ENCODE measurements at places on chromosomes 7 and 10.

GRCh38 chr10:14784459-14785055 lies 9.9 kb upstream of the FAM107B start:
- DNase-seq = no peak

GRCh38 chr7:98745722-98746318 lies 124.0 kb downstream of the TMEM130 start:
- peak; percentile 56 for DNase-seq

DNA sequence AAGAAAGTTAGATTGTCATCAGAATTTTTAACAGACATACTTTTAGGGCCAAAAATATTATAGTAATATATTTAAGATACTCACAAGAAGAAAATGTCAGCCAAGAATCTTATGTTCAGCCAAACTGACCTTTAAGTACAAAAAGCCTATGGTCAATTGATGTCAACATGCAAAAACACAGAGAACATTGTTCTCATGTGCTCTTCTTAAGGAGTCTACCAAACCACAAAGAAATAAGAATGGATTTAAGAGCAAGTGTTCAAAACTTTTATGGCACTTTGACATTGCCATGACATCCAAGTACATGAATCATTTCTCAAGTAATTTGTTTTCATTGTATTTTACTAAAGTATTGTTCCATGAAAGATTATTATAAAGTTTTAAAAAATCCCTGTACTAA lies 180.4 kb downstream of the TMEM26 start:
- DNase-seq = no peak

DNA sequence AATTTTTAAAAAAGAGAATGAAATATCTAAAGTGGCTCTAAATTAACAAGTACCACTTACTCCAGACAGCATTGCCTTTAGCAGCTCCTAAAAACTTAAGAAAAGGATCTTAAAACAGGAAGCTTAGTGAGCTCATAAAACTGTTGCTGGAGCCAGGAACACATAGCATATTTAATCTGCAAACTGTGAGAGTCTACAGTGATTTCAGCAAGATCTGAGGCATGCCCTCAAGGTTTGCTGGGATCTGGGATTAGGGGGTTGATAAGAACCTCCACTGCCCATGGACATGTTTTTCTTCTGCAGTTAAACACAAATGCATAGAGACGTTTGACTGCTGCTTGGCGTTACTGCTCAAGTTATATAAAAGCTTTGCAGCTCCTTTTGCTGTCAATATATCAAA lies 3.8 kb downstream of the GLI3 start:
- no peak for DNase-seq

- DNase-seq = no peak
Observed at GRCh38 chr10:125064681-125065492, 95.5 kb downstream of the CTBP2 start.

DNA sequence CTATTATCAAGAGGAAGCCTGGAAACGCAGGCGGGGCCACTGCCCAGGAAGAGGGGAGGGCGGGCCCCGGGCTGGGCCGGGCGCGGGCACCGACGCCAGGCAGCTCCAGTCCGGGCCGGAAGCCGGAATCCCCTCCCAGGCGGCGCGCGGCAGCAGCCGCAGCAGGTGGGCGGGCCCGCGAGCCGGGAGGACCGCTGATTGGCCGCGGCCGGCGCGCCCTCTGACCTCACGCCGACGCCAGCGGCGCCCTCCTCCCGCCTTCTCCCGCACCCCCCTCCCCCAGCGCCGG lies 438 bp downstream of the BCL7B start:
- DNase-seq = peak; percentile 89

DNA sequence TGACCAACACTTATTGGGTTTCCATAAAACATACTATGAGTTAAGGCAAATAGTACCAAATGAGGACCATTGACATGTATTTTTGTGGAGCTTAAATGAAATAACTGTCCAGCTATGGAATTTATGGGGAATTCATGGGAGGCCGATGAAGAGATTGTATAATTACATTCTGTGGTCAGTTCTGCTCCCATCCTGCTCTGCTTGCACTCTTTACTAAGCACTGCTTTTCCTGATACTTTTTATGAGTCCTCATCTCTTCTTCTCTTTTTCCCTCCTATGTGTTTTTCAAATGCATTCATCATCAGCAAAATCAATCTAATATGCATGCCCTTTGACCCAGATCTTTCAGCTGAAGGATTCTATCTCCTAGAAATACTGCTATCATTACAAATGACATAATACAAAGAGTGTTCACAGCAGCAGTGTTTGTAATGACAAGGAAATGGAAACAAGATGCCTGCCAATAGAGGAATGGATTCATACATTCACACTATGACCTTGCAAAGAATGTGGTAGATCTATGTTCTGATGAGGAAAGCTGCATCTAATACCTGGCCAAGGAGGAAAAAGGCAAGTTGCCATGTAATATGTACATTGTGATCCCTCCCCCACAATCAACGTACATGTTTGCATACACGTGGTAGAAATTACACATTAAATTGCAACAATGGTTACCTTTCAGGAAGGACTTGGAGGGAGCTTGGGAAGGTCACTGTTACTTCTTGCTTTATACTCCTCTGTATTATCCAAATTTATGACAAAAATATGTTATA lies 73.9 kb downstream of the PCGF5 start:
- DNase-seq = no peak

DNA sequence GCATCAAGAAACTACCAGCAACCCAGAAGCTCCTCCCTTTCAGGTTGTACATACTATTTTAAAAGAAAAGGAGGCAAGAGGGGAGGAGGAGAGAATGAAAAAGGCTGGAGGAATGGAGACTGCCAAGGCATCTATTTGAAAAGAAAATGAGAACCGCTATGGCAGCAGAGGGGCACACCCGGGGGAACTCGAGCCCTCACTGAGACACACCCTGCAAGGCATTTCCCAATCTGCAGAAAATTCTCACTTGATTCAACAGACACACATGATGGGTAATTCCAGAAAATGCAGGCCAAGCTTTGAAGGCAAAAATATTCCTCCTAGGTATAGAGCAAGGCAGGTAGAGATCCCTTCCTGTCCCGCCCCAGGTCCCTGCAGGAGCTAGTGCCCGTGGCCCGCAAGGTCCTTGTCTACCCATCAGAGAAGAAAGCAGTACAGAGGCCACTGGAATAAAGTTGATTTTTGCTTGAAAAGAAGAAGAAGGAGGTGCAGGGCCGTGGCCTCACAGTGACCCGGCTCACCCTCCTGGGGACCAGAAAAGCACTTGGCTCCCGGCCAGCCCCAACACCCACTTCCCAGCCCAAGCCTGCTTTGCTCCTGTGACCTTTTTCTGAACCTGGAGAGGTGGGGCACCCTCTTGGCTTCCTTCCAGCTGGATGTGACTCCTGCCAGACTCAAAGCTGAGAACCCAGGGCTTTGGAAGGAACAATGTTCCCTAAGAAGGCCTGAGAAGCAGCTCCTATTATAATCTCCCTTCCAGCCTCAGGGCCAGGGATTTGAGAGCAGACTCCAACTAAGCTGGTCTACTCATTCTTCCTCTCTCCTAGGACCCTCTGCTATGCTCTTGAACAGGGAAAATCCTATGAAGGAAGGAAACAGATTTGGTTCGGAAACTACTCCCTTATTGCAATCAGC lies 6.2 kb upstream of the PIK3CG start:
- DNase-seq = no peak

DNA sequence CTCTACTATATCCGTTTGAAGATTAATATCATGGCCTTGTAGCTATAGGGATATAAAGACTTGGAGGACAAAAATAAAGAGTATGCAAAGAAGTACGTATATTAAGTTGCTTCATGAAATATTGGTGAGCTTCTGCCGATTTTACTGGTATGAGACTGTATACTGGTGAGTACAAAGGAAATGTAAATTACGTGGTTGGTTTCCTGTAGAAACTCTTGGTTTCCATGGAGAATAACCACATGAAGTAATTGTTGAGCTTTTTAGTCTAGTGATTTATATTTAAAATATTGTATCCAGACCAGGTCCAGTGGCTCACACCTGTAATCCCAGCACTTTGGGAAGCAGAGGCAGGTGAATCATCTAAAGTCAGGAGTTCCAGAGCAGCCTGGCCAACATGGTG lies 32.2 kb upstream of the GLI3 start:
- DNase-seq = no peak

GRCh38 chr7:91837397-91838070 lies 43.0 kb downstream of the MTERF1 start:
- no peak for DNase-seq

- no peak for DNase-seq
Observed at GRCh38 chr7:94354953-94355352, 39.7 kb upstream of the COL1A2 start.

DNA sequence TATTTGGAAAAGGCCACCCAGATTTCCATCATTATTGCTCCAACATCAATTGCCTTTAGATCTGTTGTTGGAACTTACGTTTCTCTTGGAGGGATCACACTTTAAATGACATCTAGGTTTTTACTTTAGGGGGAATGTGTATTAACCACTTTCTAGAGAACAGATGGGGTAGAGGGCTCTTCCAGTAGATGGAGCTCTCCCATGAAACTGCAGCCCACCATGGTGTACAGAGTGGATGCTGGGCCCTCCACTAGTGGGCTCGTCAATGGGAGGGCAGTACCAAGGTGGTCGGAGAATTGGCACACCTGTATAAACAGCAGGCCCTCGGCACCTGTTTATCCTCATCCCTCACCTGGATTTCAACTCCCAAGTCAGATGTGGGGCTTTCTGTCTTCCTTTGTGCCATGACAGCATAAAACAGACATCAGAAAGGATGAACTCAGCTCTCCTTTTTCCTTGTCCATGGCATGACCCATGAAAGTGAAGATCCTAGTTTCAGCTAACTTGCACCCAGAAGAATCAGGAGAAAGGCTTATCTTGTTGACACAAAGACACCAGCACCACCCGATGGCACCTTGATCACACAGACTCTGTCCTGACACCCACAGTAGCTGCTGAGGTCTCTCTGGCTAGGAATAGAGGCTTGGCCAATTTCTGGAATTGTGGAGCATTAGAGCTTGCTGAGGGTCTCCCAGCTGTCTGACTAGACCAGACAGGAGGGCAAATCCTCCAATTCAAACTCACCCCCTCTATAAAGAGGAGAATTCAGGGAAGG lies 150.5 kb downstream of the CYP26A1 start:
- DNase-seq = no peak

DNA sequence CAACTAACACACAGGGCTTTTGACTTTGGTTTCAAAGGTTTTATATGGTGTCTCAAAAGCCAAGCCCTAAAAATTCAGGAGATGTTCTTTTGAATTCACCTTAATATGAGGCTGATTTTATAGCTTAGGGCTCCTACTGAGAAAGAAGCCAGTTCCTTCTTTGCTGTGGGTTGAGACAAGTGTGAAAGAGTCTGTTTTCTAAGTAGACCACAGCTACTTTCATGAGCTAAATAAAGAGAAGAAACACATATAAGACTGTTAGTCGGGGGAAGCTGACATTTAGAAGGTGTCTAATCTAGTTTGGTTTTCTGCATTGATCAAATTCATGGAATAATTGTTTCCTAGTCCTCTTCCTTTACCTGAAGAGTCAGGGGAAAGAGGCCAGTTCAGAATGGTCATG lies 332.1 kb upstream of the CELF2 start:
- no peak for DNase-seq

DNA sequence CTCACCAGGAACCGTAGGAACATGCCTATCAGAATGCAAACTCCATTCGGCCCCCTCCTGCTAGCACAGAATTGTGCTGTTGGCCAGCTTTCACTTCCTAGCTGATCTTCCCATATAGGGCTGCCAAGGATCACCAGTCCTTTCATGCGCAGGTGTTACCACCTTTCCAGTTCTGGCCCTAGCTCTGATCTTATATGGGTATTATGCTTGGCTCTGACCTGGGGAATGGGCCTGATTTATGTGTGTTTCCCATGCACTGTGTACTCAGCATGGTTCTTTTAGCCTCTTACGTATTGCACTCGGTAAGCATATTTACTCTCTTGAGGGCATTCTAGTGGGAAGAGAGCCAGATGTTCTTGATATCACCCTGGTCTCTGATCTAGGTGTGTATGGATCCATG lies 11.1 kb downstream of the SLC35G1 start:
- no peak for DNase-seq

DNA sequence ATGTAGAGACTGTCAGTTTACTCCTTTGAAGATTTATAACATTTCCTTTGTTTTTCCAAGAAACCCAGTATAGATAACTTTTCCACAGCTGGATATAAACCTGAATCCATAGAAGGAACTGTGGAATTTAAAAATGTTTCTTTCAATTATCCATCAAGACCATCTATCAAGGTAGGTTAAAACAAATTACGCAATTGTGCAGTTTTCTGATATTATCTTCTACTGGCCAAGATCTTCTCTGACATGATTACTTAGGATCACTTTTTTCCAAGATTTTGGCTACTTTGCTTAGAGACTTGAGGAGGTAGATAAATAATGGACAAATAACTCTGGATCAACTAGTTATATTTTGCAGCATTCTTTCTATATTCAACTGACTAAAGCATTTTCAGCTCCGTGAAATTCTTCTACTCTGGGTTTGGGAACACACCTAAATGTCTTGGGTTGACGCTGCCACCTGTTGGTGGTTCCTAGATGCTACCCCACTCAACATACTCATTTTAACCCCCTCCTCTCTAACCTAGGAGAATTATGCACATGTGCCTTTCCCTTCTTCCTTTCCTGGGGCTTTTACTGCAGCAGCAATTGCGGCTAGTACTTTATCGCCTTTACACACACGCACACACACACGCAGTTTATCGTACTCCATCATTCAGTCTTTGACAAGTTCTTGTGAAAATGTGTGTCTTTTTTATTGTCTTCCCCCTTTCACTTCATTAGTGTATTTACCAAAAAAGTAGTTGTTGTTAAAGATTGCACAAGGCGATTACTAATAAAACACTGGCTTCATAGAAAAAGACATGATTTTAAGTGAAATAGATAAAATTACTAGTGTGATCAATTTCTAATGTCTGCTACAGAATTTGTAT lies 32.7 kb downstream of the ABCB5 start:
- no peak for DNase-seq

GRCh38 chr7:74149603-74150002 lies 24.6 kb upstream of the EIF4H start:
- DNase-seq = no peak

GRCh38 chr7:875051-875450 lies 1.3 kb upstream of the GET4 start:
- no peak for DNase-seq

DNA sequence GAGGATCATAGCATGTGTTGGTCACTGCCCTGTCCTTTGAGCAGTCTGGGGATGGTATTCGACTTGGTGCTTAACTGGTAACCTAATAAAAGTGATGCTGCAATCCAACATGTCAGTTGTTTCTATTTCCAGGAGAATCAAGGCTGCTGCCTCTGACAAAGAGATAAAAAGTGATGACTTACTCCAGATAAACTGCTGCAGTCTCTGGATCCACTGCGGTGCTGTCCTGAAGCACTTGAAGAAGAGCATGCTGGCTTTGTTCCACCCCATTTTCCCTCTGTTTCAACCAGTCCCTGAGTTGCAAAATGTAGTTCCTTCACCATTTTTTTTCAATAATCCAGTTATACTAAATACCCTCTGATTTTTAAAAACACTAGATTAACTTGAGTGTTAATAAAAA lies 403.5 kb upstream of the ANKRD30A start:
- no peak for DNase-seq
